ENCODE measurements at places on chromosomes 2 and 18.

GRCh38 chr2:42028571-42029148 is 19.2 kb upstream of the PKDCC start:
- no peak for DNase-seq

DNA sequence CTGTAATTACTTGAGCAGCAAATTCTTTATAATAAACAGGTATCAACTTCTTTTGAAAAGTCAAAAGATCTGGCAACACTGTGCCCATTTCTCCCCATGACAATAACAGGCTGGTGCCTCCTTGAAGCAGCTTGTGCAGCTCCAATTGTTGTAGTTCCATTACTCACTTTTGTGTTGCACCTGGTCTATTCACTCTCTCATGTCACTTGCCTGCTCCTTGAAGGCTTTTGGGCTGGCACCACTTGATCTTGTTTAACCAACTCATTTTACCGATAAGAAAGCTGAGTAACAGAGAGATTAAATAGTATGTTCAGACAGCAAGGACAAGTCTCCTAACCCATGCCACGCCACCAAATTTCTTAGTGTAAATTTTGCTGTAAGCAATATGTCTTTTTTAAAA is 314.5 kb downstream of the OSR1 start:
- DNase-seq, result no peak

- no peak for DNase-seq
Measured at GRCh38 chr18:30957066-30957465, 85.5 kb downstream of the DSC3 start.

DNA sequence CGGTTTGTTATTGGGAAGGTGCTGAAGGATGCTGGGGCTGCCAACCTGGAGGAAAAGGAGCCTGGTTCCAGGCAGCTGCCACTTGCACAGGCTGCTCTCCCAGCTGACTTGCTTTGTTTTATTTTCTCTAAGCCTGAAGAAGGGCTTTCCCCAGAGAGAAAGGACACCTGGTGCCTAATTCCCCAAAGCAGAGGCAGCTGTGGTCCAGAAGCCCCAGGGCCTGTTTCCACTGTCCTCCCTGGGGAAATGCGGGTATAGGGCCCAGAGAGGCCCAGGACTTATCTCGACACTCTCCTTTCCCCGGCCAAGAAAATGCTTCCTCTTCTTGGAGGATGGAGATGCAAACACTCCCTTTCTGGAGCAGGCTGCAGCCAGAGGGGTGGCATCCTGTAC is 30.1 kb downstream of the INO80C start:
- no peak for DNase-seq
